ENCODE measurements at places on chromosomes 7 and 10. TPM values are rescaled to one million over a fixed set of nuclear protein-coding genes. Genes with fewer than 3 reads are reported as not detected.

Gene CCDC126
- 17.1 TPM for total RNA-seq

Gene PSMC2
- 129 TPM for total RNA-seq

Gene ATG9B
- total RNA-seq, result not detected

Gene HOXA11
- not detected for total RNA-seq

Gene FXYD4
- total RNA-seq, result not detected

Gene IFIT1B
- total RNA-seq, result not detected

Gene CLRN3
- total RNA-seq, result not detected

Gene DYDC2
- not detected for total RNA-seq

Gene MYL10
- not detected for total RNA-seq

Gene ZNF467
- 12.4 TPM for total RNA-seq

Gene JCAD
- 64.2 TPM for total RNA-seq

Gene ORC5
- total RNA-seq, result 11.8 TPM

Gene HOXA2
- total RNA-seq, result 3.5 TPM

Gene ATRNL1
- 7.6 TPM for total RNA-seq

Gene PLPP4
- total RNA-seq, result 0.84 TPM

Gene HTR5A
- not detected for total RNA-seq

Gene PHKG1
- 0.26 TPM for total RNA-seq

Gene XRCC2
- total RNA-seq, result 0.42 TPM

Gene IL15RA
- 19.5 TPM for total RNA-seq

Gene SPRN
- not detected for total RNA-seq

Gene STEAP2
- total RNA-seq, result 18.7 TPM

Gene SPDYE6
- total RNA-seq, result not detected

Gene HSPA12A
- total RNA-seq, result 19.9 TPM

Gene SPDYE8
- total RNA-seq, result not detected

Gene FRMPD2
- not detected for total RNA-seq

Gene PRKAR2B
- total RNA-seq, result 96.7 TPM

Gene IQCE
- total RNA-seq, result 22.2 TPM

Gene SUN3
- total RNA-seq, result not detected

Gene CRPPA
- 3.6 TPM for total RNA-seq

Gene TCAF2
- 0.83 TPM for total RNA-seq

Gene PRKG1
- total RNA-seq, result 36.7 TPM

Gene SPAM1
- total RNA-seq, result not detected

Gene AKR1C2
- total RNA-seq, result 9.3 TPM

Gene GIMAP4
- 18.3 TPM for total RNA-seq

Gene CCDC146
- 17.4 TPM for total RNA-seq

Gene ARHGEF5
- 8.0 TPM for total RNA-seq

Gene NODAL
- not detected for total RNA-seq

Gene ERVW-1
- not detected for total RNA-seq

Gene GJD4
- total RNA-seq, result not detected

Gene TLX1
- not detected for total RNA-seq

Gene CLEC2L
- not detected for total RNA-seq

Gene NEUROD6
- not detected for total RNA-seq

Gene CALHM1
- total RNA-seq, result not detected

Gene HMX3
- total RNA-seq, result not detected

Gene NPY4R2
- not detected for total RNA-seq

Gene ACTL6B
- total RNA-seq, result not detected

Gene NKX2-3
- not detected for total RNA-seq

Gene SLC26A3
- 4.5 TPM for total RNA-seq

Gene EXOSC1
- 33.3 TPM for total RNA-seq

Gene IDE
- total RNA-seq, result 27.0 TPM

Gene OR9A2
- not detected for total RNA-seq

Gene PRLHR
- total RNA-seq, result 0.78 TPM

Gene GALNT17
- 80.4 TPM for total RNA-seq

Gene ASIC3
- 2.6 TPM for total RNA-seq

Gene ASZ1
- total RNA-seq, result not detected
